ENCODE measurements at places on chromosomes 1 and 21. TPM values are rescaled to one million over a fixed set of nuclear protein-coding genes. Genes with fewer than 3 reads are reported as not detected.

GSTM4 gene
- total RNA-seq = 17.3 TPM

MX2 gene
- total RNA-seq = 3.3 TPM

MYOG gene
- total RNA-seq = not detected

NUAK2 gene
- 56.2 TPM for total RNA-seq

CD52 gene
- 7.3 TPM for total RNA-seq

ITLN2 gene
- not detected for total RNA-seq

OPTC gene
- total RNA-seq = not detected

UTS2 gene
- not detected for total RNA-seq

LCE3D gene
- not detected for total RNA-seq

COL6A2 gene
- total RNA-seq = 5.2 TPM

RHBG gene
- total RNA-seq = not detected

GRCh38 chr1:37940299-37940947 is 6.4 kb downstream of the INPP5B start:
- no peak overlapping the region for H3K4me3 ChIP-seq
- no peaks in the 10 kb centered on the region for H3K4me1 ChIP-seq
- DNase-seq = no peak
- no peaks in the 10 kb centered on the region for H3K36me3 ChIP-seq

- DNase-seq = no peak
- H3K36me3 ChIP-seq = no peaks in the 10 kb centered on the region
- no peak overlapping the region for H3K27ac ChIP-seq
- H3K4me3 ChIP-seq = no peak overlapping the region
- H3K4me1 ChIP-seq = no peaks in the 10 kb centered on the region
Observed at GRCh38 chr1:200311256-200311655, 98.6 kb downstream of the ZNF281 start.

- no peaks in the 10 kb centered on the region for H3K4me1 ChIP-seq
- no peak for DNase-seq
- H3K36me3 ChIP-seq = no peaks in the 10 kb centered on the region
- no peak overlapping the region for H3K27ac ChIP-seq
Observed at GRCh38 chr1:87513966-87514660, 185.4 kb downstream of the LMO4 start.

DNA sequence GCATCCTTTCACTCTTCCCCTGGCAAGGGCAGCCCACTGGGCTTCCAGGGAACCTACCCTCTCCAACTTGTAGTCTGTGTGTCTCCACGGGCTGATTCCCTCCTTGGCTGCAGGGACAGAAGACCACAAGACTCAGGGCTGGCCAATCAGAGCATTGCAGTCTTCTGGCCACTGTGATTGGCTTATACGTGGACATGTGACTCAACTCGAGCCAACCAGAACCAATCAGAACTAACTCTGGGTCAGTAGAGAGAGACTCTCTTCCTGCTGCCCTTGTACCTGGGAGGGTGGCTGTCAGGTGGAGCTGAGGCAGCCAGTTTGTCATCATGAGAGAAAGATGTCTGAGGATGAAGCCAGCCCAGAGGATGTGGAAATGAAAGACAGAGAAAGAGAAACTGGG is 64.0 kb downstream of the DHRS3 start:
- H3K27me3 ChIP-seq = no peaks in the 10 kb centered on the region
- H3K4me3 ChIP-seq = no peak overlapping the region
- no peak overlapping the region for H3K27ac ChIP-seq
- DNase-seq = no peak

DNA sequence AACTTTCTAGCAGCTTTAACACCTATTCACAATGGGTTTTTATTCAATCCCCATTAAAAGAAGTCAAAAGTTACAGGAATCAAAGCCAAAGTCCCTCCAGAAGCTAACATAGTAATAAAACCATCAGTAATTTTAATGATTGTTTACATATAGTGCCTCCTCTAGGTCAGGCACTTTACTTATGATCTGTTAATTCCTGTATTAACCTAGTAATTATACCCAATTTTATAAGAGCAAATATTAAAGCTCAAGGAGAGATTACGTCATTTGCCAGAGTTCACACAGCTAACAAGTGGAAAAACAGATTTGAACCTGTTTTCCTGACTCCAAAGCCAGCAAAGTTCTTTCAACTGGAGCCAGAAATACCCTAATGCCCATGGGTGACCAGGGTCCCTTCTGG is 112.9 kb upstream of the F3 start:
- no peak overlapping the region for H3K4me3 ChIP-seq
- DNase-seq = no peak
- peaks cover 5% of the 10 kb centered on the region for H3K4me1 ChIP-seq
- H3K27ac ChIP-seq = no peak overlapping the region

DNA sequence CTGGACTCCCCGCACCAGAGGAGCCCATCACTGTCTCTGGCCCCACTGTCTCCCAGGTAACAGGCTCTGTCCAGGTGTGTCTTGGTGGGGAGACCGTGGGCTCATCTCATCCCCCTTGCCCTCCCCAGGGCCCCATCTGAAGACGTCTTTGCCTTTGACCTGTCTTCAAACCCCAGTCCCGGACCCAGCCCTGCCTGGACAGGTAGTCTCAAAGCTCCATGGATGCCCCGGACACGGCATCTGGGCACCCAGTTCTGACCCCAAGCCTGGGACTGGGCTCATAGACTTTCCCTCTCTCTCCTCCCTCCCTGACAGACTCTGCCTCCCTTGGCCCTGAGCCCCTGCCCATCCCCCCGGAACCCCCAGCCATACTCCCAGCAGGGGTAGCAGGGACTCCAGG is 6.3 kb upstream of the CATSPER4 start:
- H3K36me3 ChIP-seq = no peaks in the 10 kb centered on the region
- no peak overlapping the region for H3K4me3 ChIP-seq
- no peaks in the 10 kb centered on the region for H3K27me3 ChIP-seq

DNA sequence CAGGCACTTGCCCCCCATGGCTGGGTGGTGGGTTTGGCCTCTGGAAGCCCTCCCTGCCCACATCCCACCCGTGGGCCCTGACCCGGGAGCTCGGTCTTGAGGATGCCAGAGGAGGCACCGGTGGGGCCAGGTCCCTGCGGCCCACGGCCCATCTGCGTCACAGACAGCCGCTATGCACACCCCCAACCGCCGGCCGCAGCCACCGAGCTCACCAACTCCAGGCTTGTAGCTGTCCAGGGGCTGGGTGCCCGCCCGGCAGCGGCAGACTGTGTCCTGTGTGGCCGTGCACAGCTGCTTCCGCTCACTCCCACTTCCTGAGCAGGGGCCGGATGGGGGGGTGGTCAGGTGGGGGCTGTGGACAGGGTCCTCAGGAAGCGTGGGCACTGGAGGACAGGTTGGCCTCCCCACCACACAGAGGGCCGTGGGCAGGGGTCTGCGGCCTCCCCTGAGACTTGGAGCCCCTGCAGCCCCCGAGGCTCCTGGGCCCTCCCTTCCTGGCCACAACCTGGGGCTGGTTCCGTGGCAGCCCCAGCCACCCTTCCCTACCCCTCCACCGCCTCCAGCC is 1.1 kb downstream of the TNFRSF4 start:
- peaks cover 1% of the 10 kb centered on the region for H3K27me3 ChIP-seq
- DNase-seq = no peak
- H3K27ac ChIP-seq = no peak overlapping the region
- no peaks in the 10 kb centered on the region for H3K36me3 ChIP-seq
- no peak overlapping the region for H3K4me3 ChIP-seq

DNA sequence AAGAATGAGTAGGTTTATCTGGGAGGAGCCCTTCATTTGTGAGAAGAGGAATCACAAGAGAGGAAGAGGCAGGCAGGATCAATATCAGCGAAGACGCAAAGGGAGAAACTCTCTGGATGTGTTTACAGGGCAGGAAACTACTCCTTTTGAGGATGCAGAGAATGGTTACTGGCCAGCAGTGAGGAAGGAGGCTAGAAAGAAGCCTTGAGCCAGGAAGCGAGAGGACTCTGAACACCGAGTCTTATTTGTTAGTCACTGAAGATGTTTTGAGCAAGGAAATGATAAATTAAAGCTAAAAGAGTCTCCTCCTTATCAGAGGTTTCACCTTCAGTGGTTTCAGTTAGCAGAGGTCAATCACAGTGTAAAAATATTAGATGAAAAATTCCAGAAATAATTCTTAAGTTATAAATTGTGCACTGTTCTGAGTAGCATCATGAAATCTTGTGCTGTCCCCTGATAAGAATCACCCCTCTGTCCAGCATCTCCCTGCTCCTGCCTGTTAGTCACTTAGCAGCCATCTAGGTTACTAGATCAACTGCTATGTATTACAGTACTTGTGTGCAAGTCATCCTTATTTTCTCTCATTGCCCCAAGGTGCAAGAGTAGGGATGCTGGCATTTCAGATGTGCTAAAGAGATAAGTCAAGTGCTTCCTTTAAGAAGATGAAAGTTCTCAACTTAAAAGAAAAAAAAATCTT is 43.5 kb downstream of the WLS start:
- no peak overlapping the region for H3K27ac ChIP-seq
- H3K4me3 ChIP-seq = no peak overlapping the region
- peaks cover 32% of the 10 kb centered on the region for H3K36me3 ChIP-seq

DNA sequence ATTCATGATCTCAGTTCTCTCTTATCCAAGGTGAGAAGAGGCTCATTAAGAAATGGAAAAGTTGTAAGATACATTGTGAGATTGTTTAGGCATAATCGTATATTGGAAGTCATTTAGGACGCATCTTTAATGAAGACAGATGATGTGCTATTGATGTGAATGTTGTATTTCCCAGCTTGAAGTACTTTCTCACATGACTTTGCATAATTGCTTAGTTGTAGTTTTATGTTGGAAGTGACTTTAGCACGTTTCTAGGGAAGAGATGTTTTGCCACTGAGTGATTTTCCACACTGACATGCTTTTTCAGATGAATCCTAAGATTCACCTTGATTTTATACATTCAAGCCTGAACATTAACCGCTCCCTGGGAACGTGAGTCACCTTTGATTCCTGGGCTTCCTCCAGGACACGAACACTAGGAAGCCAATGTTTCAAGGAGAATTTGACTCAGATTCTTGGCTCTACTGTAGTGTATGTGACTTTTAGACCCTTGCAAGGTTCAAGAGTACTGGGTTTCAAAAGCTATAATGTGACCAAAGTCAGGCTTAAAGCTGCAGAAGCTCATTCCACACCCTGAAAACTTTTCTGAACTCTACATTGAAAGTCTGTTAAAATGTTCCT is 27.9 kb downstream of the ANGEL2 start:
- DNase-seq = no peak
- H3K36me3 ChIP-seq = no peaks in the 10 kb centered on the region
- H3K4me3 ChIP-seq = no peak overlapping the region
- peak overlapping the region; percentile 53 for H3K27ac ChIP-seq

DNA sequence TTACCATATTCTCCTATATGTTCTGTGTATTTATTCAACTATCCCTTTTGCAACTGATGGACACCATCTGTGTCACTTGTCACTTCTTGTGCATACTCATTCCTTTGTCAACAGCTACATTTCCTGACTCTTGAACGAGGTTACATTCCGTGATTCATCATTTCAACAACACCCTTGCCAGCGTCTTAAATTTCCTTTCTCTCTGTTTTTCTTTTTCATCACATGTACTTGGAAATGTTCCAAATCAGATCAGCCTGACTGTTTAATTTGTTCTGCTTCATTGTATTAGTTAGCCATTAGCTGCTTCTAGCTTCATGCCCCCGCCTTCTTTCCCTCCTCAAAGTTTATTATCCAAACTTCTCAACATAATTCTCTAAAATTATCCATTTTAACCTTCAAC is 173.0 kb downstream of the ADGRL4 start:
- H3K27me3 ChIP-seq = no peaks in the 10 kb centered on the region
- no peaks in the 10 kb centered on the region for H3K4me1 ChIP-seq
- DNase-seq = no peak
- no peaks in the 10 kb centered on the region for H3K36me3 ChIP-seq
- no peak overlapping the region for H3K4me3 ChIP-seq

GRCh38 chr21:45949928-45950739 is 31.4 kb upstream of the COL6A1 start:
- no peak overlapping the region for H3K4me3 ChIP-seq
- no peak for DNase-seq
- H3K27ac ChIP-seq = no peak overlapping the region
- no peaks in the 10 kb centered on the region for H3K36me3 ChIP-seq
- H3K4me1 ChIP-seq = peaks cover 9% of the 10 kb centered on the region

DNA sequence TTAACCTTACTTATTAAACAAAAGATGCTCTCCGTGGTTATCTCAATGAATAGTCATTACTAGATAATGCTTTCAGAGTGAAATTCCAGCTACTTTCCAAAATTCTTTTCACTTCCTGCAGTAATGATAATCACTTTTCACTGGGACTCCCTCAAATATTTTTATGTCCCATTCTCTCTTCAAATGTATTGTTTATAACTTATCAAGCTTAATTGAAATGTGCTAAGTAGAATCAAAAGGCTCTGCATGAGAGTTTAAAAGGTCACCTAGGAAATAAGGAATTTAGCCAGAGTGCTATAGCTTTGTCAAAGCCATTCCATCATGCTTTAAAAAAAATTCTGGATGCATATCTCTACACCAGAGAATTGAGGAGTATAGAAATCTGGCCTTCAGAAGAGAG is 106.4 kb downstream of the ODF2L start:
- no peak overlapping the region for H3K4me3 ChIP-seq
- H3K27ac ChIP-seq = no peak overlapping the region
- H3K4me1 ChIP-seq = no peaks in the 10 kb centered on the region
- DNase-seq = no peak

DNA sequence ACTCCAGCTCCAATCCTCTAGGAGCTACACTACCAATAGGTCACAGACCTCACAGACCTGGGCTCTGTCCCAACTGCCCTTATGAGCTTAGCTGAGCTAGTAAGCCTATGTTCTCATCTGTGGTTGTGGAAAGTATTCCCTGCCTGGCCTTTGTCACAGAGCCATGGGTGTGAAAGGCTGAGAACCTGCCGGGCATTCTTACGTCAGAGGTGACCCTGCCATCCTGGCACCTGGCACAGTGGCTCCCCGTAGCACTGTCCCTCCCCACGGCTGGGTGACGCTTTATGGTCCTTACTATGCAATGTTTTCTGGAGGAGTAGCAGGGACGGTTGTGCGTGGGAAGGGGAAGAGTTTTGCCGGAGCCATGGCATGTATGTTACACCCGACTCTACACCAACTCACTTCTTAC is 3.5 kb downstream of the TNFRSF1B start:
- no peaks in the 10 kb centered on the region for H3K4me1 ChIP-seq
- H3K27ac ChIP-seq = no peak overlapping the region
- no peak for DNase-seq
- H3K4me3 ChIP-seq = no peak overlapping the region
- H3K36me3 ChIP-seq = no peaks in the 10 kb centered on the region

DNA sequence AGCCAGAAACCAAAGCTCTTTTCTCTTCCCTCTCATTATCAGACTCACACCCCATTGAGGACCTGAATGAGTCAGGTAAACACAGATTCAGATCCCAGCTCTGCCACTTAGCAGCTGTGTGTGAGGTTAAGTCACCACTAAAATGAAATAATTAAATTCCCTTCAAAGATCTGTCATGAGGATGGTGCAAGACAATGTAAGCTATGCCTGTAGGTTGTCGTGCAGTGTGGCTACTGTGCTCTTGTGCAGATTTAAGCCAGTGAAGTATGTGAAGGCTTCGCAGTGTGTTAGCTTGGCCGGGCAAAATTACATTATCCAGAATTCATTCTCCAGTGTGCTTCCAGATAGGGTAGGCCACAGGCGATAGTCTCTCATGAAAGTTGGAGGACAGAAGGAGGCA is 13.6 kb downstream of the UBL4B start:
- no peak for DNase-seq
- no peaks in the 10 kb centered on the region for H3K36me3 ChIP-seq
- H3K4me3 ChIP-seq = no peak overlapping the region
- H3K27me3 ChIP-seq = peaks cover 21% of the 10 kb centered on the region
